ENCODE measurements at places on chromosomes 7 and 10.
A peak's percentile ranks its signal among the peaks of the same experiment; 100 is the strongest.

GRCh38 chr7:98168181-98168903, 42.9 kb upstream of the BHLHA15 start:
- DNase-seq, result peak; percentile 36

GRCh38 chr7:8286118-8286517, 24.2 kb upstream of the ICA1 start:
- no peak for DNase-seq

GRCh38 chr7:157301610-157302120, 35.1 kb upstream of the DNAJB6 start:
- no peak for DNase-seq

DNA sequence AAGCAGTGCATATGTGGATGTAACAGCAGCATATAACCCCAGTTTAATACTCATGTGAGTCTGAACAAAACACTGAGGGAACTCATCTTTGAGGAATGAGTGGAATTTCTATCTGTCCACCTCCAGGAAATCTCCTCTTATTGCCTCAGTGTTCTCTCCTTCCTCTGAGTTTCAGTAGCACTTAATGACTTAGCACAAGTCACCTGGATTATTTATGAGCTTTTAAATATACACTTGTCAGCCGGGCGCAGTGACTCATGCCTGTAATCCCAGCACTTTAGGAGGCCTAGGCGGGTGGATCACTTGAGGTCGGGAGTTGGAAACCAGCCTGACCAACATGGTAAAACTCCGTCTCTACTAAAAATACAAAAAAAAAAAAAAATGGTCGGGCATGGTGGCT, 4.3 kb downstream of the LRRC20 start:
- no peak for DNase-seq

DNA sequence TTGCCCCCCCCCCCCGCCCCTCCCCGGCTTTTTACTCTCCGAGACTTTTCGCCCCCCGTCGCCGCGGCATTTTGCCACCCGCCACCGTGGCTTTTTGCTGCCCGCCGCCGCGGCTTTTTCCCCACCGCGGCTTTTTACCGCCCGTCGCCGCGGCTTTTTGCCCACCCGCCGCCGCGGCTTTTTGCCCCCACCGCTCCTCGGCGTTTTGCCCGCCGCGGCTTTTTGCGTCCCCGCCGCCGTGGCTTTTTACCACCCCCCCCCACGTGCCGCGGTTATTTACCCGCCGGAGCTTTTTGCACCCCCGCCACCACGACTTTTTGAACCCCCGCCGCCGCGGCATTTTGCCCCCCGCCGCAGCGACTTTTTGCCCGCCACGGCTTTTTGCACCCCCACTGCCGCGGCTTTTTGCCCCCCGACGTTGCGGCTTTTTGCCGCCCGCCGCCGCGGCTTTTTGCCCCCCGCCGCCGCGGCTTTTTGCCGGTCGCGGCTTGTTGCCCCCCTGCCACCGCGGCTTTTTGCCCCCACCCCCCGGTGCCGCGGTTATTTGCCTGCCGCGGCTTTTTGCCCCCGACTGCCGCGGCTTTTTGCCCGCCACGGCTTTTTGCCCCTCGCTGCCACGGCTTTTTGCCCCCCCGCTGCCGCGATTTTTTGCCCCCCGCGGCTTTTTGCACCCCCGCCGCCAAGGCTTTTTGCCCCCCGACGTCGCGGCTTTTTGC, 461.1 kb downstream of the ZNF33B start:
- no peak for DNase-seq
